ENCODE measurements at places on chromosomes 3 and 15.
A peak's percentile ranks its signal among the peaks of the same experiment; 100 is the strongest.

DNA sequence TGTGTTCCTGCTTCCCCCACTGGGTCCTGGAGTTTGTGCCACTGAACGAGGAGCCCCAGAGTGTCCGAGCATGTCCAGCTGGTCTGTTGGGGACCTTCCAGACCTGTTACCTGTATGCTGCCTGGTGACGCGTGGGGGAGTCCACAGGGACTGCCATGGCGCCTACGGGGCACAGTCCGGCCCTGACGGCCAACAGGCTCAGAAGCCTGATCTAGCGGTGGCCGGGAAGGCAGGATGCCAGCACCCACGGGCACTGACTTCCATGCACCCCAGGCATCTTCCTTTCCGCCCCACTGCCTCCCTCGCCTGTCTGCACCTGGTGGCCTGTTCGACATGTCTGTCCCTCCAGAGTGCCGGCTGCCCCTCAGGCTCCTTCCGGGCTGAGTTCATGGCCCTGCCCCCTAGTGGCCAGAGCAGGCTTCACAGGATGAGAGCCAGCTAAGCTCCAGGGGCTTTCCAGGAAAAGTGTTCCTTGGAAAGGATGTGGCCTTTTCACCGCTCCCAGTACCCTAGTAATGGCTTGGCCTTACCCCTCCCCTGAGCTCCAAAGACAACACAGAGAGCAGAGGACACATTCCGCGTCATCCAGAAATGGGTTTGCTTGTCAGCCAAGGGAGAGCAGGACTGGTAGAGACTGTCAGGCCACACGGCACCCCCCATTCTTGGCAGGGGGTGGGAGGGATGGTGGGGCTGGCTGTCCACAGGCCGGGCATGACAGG, 35.7 kb downstream of the NGRN start:
- peak; percentile 97 for DNase-seq

- peak; percentile 11 for DNase-seq
These were observed 71.4 kb downstream of the EXOG start for GRCh38 chr3:38567498-38567897.

- DNase-seq, result peak; percentile 79
These were observed 782.0 kb downstream of the EPHA3 start for GRCh38 chr3:89889386-89889785.

GRCh38 chr15:82030176-82030575, 15.6 kb downstream of the MEX3B start:
- no peak for DNase-seq

- DNase-seq, result peak; percentile 41
These were observed 579.4 kb upstream of the TBL1XR1 start for GRCh38 chr3:177776661-177777101.

GRCh38 chr3:177041730-177042551, 155.3 kb downstream of the TBL1XR1 start:
- DNase-seq, result no peak

DNA sequence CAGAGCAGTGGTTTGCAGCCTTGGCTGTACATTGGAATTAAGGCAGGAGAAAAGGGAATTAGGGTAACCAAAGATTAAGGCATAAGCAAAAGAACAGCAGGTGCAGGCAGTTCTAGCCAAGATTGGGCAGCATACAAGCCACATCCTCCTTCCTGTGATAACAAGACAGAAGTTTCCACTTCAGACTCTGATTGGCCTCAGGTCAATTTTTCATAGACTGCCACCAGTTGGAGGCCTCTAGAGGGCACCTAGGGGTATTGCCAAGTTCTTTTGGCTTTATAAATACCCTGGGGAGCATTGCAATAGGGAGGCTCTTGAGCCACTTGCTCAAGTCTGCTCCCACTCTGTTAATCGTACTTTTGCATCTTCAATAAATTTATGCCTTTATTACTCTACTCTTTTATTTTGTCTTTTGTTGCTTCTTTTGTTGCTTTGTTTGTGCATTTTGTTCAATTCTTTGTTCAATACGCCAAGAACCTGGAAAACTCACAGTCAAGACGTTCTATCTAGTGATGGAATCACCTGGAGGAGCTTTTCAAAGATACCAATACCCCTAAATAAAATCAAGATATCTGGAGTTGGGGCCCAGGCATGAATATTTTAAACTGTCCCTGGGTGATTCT, 32.2 kb upstream of the FMN1 start:
- no peak for DNase-seq

DNA sequence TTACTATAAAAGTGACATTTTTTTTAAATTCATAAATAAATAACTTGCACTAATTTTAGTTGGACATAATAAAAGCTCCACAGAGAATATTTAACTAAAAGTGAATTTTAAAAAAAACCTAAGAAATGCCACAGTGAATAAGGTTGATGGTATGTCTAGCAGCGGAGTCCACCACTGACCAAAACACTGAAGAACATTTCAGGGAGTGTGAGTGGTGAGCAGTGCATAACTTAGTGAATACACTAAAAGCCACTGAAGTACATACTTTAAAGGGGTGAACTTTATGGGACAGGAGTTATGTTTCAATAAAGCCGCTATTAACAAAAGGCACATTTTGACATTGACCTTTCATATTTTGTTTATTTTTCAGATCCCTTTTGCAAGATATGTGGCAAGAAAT, 32.3 kb downstream of the SRP14 start:
- no peak for DNase-seq

DNA sequence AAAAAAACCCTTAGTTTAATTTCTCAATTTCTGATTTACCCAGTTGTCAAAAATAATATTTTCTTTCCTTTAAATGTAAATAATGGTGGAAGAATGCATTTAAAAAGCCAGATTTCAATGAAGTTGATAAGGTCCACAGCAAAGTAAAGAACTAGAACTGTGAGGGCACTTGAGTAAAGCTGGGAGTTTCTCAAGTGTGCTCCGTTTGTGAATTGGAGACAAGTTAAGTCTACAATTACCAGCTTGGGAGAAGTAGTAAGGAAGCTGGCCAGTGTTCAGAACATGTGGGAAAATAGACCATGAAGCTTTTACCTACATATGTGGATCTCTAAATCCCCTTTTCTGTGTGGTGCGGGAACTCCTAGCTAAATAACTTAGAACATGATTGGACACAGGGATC, 239.4 kb downstream of the OXSM start:
- no peak for DNase-seq

DNA sequence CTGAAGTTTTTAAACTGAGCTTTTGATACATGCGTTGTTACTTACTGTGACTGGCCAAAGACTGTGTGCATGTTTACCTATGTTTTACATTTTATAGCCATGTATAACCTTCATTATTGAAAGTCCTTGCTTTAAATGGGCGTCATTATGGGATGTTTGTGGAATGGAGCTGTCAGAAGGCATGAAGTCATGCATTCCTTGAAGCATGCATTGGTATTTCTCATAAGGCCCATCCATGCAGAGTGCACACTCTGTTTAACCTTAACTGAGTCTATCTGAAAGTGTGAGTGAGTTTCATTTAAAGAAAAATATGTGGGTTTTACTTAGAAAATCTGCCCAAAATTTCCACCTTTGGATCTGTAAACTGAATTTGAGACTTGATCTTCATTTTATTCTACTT, 51.1 kb downstream of the PSMD6 start:
- DNase-seq, result no peak

- DNase-seq, result no peak
These were observed 22.6 kb downstream of the MEIS2 start for GRCh38 chr15:37077623-37078351.

- no peak for DNase-seq
These were observed 13.2 kb downstream of the IQCB1 start for GRCh38 chr3:121821421-121822199.

DNA sequence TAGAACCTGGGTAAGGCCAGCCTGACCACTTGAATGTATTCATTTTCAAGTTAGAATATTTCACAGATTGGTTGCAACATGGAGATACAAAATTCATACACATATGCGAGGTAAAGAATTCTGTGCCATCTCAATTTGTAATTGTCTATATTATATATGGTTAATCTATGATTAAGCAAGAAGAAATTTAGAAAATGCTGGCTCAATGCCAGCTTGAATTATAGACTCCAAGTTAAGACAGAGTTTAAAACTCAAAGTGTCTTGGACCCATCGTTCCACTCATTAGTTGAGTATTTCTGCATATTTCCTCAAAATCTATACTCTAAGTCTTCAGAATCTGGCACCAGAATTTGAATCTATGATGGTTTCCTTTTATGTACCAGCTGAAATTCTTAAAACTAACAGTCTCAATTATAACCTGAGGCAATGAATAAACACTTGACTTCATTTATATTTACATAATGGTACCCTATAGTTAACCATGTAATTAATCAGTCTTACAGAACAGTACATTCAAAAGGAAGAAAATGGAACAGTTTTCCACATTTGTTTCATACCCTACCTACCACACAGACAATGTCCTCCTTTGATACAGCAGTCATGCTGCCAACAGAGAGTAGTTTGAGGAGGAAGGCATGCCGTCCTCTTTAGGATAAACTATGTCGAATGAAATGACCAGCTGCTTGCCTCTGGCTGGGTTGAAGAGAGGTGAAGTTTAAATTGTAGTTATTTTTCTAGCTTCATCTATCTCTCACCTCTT, 95.7 kb downstream of the CD47 start:
- DNase-seq, result no peak

DNA sequence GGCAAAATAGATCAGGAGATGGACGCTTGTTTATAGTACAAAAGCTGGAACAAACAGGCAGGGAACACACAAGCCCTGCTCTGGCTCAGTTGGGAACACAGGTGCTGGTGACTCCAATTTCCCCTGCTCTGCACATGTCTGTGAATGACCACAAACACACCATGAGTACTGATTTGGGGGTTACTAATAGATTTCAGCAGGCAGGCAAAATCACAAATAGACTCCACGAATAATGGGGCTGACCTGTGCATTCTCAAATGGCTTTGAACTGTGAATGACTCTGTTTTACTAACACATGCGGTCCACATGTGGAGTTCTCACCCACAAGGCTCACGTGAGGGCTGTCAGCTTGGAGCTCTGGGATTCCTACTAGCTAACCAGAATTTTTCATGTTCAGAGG, 3.9 kb downstream of the RTP3 start:
- DNase-seq, result no peak

DNA sequence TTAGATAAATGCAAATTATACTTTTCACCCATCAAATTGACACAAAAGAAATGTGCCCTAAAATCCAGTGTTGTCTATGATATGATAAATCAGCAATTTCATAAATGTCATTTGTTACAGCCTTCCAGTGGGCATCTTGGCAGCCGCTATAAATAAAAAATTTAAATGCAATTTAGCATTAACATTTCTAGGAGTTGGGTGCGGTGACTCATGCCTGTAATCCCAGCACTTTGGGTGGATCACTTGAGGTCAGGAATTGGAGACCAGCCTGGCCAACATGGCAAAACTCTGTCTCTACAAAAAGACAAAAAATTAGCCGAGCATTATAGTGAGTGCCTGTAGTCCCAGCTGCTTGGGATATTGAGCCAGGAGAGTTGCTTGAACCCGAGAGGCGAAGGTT, 65.9 kb upstream of the POMGNT2 start:
- DNase-seq, result no peak

DNA sequence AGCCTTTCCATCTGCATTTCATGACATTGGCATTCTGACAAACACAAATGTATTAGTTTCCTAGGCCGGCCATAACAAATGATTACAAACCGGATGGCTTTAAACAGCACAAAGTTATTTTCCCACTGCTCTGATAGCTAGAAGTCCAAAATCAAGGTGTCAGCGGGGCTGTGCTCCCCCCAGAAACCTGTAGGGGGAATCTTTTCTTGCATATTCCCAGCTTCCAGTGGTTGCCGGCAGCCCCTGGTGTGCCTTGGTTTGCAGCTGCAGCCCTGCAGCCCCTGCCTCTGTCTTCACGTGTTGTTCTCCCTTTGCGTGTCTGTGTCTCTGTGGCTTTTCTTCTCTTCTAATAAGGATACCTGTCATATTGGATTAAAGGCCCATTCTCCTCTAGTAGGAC, 79.0 kb upstream of the CDV3 start:
- DNase-seq, result peak; percentile 89

DNA sequence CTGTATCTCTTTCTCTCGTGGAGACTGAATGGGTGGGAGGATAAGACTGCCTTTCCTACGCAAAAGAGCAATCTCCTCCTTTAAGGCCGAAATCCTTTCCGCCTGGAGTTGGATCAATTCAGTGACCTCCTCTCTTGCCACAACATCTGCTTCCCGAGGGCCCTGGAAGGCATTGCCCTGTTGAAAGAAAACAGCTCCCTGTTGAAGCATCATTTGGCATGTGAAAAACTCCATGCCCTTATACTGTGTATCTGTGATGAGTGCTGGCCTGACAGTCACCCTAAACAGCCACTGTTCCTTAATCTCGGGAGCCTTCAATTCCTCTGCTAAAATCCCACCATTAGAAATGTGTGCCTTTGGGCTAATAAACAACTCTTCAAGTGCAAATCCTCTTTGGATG, 80.2 kb downstream of the BOC start:
- no peak for DNase-seq

- peak; percentile 36 for DNase-seq
These were observed 62.0 kb upstream of the KLF13 start for GRCh38 chr15:31264559-31265089.

DNA sequence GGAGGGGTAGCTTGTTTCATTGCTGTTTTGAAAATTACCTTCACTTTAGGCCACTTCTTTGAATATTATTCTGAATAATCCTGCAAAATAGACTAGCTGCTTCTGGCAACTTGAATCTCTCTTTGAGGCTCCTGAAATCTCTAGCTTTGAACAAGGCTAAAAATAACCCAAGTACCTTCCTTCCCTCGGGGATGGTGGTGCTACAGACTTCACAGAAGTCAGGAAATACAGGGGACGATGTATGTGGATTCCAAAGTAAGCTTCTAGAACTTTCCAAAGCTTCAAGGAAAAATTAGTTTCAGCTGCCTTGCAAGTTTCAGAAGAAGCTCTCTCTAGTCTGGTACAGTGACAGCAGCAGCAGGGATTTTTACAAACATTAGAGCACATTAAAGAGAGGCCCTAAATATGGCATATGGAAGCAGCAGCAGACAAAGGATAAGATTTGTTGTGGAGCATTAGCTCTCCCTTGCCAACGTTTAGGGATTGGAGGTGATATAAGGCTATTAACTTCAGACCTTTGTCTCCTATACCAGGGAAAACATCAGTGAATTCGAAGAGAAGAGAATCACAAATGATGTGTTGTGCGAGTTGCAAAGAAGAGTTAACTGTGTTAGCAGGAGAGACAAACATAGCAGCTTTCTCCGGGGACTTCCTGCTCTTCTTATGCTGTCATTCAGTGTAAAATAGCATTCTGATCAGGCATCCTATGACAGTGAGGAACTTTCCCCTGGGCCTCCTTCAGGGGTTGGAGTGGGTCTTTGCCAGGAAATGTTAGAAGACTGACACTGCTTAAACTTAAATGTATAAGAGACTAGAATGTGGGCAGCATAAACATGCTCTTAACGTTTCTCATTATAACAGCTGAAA, 783.0 kb upstream of the ARPP21 start:
- DNase-seq, result no peak

- DNase-seq, result no peak
These were observed 39.7 kb downstream of the DIPK2A start for GRCh38 chr3:144011251-144011799.

Measured in endodermal cell (in vitro differentiated cells).